ENCODE measurements at places on chromosomes 5 and 9. TPM values are rescaled to one million over a fixed set of nuclear protein-coding genes. Genes with fewer than 3 reads are reported as not detected.

Gene PGM5
- total RNA-seq = 6.1 TPM

Gene PCDHA13
- not detected for total RNA-seq

Gene RASGEF1C
- not detected for total RNA-seq

Gene OSMR
- total RNA-seq = 4.6 TPM

Gene OR13C4
- not detected for total RNA-seq

Gene SLC6A3
- total RNA-seq = not detected

Gene DBN1
- total RNA-seq = 11.8 TPM

Gene SPAAR
- total RNA-seq = 1.3 TPM

Gene SIT1
- 1.4 TPM for total RNA-seq

Gene DEPDC1B
- total RNA-seq = 5.3 TPM

Gene MYOZ3
- total RNA-seq = 0.31 TPM

Gene FUT7
- not detected for total RNA-seq

Gene PCAT7
- total RNA-seq = 1.9 TPM

Gene KCNN2
- total RNA-seq = 0.49 TPM

- DNase-seq = no peak
Measured at GRCh38 chr9:9004810-9005209, 1205.2 kb upstream of the DMAC1 start.

GRCh38 chr9:94298949-94299599 lies 29.4 kb downstream of the NUTM2F start:
- no peak for DNase-seq

- no peak for DNase-seq
Measured at GRCh38 chr9:132267660-132268059, 87.1 kb downstream of the SETX start.

DNA sequence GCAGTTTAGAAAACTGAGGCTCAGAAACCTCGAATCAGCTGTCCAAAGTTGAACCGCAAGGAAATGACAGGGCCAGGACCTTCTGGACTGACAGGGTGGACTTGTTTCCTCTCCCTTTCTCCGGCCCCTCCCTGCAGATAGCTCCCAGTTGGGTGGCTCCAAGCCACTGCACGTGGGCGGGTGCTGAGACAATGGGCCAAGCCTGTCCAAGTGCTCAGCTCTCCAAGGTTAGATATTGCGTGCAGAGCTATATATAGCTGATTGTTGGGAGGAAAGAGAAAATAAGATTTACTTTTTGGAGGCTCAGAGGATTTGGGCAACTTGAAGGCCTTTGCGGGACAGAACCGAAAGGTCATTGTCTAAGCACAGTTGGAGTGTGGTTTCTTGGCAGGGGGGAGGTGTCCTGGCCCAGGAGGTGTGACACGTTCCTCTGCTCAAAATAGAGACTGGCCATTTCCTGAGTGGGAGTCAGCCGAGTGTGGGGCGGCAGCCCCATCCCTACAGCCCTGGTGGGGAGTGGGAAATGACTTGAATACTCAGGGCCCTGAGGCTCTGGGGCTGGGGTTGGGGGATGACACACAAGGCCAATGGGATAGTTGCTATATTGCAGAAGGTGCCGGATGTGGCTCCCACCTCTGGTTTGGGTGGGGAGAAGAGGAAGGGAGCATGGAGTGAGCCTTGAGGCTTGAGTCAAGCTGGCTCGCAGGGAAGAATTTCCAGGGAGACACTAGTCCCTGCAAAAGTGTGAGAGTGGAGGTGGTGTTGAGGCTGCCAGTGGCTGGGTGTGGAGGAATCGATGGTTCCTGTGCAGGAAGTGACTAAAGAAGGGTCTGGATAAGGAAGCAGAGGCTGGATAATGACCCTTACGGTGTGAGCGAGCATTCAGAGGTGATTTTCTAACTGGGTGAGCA lies 44.4 kb upstream of the SMAD5 start:
- peak; percentile 91 for DNase-seq

- DNase-seq = no peak
Measured at GRCh38 chr9:103734471-103734870, 359.6 kb upstream of the SMC2 start.

DNA sequence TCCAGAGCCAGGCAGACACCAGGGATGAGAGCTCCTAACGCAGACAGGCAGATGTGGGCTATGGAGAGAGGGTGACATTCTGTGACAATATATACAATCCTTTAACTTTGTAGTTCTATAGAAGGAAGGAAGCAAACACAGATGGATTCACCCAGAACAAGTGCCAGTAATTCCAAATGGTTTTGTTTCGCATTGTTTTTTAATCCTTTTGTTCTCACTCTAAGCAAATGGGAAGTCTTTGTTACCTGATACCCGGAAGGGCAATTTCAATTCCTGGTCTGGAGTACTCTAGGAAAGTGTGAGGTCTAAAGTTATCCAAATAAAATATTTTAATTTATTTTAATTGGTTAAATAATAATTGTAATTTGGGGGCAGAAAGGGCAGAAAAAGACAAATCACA lies 2.5 kb downstream of the FRMD3 start:
- no peak for DNase-seq

GRCh38 chr5:112869948-112870347 lies 8.9 kb downstream of the SRP19 start:
- no peak for DNase-seq

- DNase-seq = no peak
Measured at GRCh38 chr5:6356578-6357164, 21.7 kb downstream of the MED10 start.

DNA sequence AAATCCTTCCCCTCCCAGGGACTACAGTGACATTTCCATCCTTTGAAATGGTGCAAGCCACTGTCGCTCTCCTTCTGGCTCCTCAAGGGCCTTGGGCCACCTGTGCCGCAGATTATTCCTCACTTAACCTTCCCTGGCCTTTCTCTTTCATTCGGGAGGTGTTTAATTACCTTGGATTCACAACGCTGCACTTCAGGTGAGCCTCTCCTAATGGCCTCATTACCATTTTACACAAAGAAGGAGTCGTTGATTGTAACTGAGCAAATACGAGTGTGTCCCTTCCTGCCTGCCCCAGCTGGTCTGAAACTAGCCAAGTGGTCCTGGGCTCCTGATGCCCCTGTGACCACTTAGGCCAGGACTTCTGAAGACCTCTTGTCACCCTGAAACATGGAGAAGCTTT lies 205.0 kb downstream of the CRB2 start:
- no peak for DNase-seq

GRCh38 chr5:178535299-178536175 lies 54.7 kb downstream of the COL23A1 start:
- no peak for DNase-seq

- no peak for DNase-seq
Measured at GRCh38 chr9:123070198-123070597, 36.7 kb downstream of the GPR21 start.

DNA sequence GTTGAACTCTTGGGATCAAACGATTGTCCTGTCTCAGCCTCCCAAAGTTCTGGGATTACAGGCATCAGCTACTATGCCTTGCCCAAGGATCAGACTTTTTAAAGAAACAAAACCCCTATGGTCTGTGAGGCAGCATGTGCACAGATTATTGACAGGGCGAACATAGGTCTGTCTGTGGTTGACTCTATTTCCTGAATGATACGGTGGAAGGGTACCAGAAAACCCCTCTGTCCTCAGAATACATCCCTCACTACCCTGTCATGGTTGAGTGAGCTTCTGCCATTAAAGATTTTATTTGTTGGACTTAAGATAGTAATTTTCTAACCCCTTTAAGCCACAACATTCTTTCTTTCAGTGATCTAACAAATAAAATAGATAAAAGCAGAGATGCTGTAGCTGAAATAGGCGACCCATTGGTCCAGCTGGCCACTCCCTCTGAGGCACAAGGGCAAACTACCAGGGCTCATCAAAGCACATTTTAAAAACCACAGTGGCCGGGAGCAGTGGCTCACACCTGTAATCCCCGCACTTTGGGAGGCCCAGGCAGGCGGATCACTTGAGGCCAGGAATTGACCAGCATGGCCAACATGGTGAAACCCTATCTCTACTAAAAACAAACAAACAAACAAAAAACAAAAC lies 84.9 kb upstream of the ANKRD55 start:
- no peak for DNase-seq

DNA sequence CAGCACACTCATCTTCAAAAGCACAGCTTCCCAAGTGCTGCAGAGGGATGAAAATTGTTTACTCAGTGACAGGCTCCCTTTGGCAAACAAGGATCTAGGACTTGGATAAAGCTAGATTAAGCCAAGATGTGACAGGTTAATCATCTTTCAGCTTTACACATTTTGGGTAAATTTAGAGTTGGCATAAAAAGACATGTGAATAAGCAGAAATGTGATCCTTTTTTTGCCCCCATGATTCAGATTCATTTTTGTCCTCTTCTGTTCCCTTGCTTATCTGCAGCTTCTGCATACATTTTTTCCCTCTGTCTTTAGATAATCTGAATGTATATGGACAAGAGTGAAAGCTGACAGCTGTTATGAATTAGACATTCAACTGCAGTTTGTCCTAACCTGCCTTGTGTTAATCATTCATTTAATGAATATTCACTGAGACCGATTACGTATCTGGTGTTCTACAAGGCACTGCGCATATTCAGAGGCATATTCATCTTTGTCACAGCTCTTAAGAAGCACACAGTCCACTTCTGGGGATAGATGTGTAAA lies 19.6 kb downstream of the ADAMTSL1 start:
- no peak for DNase-seq

DNA sequence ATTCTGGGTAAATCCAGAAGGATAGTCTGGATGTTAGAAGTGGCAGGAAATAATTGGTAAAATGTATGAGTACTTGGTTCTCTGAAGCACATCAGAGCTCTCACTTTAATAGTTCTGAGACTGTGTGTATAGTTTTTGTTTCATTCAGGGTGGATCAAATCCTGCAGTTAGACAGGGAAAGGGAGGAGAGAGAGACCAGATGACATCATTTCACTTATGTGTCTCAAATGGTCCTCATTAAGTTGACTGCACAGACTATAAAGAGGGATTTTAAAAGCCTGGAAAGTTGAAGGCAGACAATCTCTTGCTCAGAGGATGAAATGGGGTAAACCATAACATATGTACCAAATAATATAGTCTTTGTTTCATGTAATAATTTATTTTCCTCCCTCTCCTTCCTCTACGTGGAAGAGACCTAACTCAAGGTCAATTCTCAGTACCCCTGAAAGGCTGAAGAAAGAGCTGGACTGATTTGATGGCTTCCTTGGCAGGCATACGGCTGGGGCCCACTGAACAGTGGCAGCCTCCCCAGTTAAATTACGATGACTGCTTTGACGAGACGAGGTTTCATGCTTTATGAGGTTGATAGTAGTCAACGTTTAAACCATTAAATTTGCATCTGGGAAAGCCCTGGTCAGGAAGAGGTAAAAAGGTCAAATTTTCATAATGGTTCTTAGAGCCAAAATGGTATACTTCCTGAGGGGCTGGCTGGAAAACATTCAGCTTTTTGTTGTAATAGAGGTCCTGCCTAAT lies 395.1 kb upstream of the RPS23 start:
- no peak for DNase-seq

GRCh38 chr5:58077416-58077815 lies 382.5 kb downstream of the PLK2 start:
- no peak for DNase-seq

DNA sequence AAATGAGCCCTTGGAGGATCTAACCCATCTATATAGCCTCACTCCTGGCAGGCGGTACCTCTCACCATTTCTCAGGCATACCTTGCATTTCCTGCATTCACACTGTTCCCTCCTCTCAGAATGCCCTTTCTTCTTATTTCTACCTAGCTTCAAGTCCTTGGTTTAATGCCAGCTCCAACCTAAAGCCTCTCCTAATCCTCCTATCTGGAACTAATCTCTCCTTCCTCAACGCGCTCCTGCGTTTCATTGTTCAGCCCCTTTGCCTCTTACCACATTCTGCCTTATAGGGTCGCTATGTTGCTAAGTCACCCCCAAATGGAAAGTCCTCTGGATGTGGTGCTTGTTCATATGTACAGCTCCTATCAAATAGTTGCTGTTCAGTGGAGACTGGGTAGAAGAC lies 288.5 kb upstream of the TUT7 start:
- no peak for DNase-seq

DNA sequence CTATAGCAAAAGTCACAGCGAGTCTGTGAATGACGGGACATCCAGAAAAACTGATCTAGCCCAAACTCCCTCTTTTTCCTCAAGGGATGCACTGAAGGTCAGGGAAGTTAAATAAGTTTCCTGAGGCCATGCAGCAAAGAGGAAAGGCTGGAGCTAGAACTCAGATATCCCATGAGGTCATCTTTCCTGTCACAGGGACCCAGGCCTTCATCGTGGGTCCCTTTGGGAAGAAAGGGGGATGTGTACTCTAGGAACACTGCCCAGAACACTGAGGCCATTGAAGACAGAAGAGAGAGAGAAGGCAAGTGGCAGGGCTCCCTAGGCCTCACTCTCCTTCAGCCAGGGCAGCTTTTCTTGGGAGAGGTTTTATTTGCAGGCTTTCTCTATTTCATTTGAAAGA lies 182.0 kb downstream of the EBF1 start:
- DNase-seq = no peak

- no peak for DNase-seq
Measured at GRCh38 chr9:126372716-126373115, 46.1 kb downstream of the MVB12B start.

DNA sequence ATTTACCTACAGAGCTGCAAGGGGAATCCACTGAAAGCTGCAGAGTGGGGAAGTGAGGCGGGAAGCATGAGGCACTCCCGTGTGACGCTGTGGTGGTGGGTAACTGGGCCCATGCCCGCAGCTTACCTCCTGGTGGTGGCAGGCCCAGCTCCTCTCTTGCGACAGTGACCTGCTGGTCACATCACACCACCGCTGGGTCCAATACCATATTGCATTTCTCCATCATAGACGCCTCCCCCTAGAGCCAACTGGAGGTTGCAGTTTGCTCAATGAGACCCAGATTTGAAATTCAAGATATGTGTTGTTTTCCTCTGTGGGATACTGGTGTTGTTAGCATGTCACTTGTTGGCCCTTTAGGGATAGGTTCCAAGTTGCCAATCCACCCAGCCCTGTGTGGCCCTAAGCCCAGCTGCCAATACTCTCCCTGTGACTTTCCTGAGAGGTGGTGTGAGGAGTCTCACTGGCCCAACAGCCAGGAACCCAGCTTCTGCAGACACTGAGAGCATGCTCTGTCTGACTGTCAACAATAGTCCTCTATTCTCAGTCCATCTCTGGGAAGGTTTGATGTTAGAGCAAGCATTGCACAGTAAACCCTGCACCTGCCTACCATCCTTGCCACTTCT lies 428.3 kb downstream of the GADD45G start:
- no peak for DNase-seq

DNA sequence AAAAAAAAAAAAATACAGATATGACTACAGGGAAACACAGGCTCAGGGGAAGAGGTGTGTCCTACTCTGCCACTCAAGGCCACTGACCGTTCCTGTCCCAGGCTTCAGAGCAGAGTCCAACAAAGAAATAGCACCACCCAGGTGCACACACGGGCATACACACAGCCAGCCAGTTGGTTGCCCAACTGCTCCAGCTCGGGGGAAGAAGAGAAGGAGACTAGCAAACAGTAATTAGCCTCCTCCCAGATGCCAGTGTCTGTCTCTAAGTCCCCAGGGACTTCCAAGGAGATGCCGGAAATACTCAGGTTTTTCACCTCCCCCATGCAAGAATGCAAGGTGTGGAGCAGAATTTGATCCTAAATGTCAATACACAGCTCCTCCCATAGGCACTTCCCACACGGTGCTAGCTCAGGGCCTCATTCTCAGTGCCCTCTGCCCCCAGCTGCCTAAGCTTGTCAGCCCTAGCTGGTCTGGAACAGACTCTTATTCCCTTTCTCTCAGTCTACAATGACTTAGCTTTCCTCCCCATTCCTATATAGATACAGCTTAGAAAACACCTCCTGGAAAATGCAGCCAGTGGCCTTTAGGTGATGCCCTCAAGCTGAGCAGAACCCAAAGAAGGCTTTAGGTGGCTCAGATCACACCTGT lies 1.7 kb downstream of the MYORG start:
- peak; percentile 70 for DNase-seq
